ENCODE measurements at places on chromosomes 6 and 20. TPM values are rescaled to one million over a fixed set of nuclear protein-coding genes. Genes with fewer than 3 reads are reported as not detected.

Gene CEP250
- total RNA-seq = 14.5 TPM

GRCh38 chr20:24834310-24834709, 114.8 kb upstream of the CST7 start:
- DNase-seq = no peak

Gene AVP
- not detected for total RNA-seq

GRCh38 chr20:44552950-44553908, 29.1 kb upstream of the PKIG start:
- DNase-seq = peak; percentile 95

Gene UNC5CL
- under 0.01 TPM for total RNA-seq

Gene HSPA1A
- total RNA-seq = 77.0 TPM

DNA sequence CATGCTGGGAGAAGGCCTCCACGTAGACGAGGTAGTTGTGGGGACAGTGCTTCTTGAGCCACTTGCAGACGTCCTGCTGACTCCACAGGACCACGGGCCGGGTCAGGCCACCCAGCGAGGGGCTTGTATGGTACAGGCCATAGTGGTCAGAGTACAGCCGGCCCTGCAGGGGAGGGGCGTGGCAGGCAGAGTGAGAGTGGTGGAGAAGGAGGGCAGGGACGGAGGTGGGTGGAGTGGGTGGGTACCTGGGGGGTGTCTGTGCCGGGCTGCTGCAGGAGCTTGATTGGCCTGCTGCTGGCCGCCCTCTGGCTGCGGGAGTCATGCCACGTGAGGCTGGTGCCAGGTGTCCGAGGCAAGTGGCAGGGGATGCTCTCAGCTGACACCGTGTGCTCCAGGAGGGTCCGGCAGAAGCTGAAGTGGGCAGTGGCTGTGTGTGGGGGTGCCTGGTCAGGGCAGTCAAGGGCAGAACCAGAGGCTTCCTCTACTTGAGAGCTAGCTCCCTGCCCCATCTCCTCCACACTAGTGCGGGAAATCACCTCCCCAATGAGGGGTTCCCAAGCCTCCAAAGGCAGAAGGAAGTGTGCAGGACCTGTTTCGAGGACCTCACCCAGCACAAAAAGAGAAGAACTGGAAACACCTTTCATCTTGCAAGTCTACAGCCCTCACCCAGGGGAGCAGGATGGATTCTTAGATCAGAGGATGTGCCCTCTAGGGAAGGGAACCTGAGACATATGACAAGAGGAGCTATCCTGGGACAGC, 2.3 kb downstream of the SAMD10 start:
- DNase-seq = no peak

DNA sequence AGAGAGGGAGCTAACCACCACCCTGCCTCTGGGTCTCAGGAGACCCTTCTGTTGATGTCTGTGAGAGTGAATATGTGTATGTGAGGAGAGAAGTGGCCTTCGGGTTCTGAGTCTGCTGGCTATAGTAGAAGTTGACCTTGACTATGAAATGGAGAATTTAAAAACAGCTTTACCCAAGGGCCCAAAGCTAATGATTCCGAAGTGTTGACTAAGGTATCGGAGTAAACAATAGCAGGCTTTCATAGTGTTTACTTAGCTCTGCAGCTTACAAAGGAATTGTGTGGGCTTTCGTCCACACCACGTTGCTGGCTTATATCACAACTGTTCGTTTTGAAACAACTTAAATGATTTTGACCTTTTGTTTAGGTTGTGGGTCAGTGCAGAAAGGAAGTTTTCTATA, 126.5 kb upstream of the JAG1 start:
- DNase-seq = peak; percentile 16

GRCh38 chr20:9523636-9524035, 9.2 kb downstream of the LAMP5 start:
- no peak for DNase-seq

DNA sequence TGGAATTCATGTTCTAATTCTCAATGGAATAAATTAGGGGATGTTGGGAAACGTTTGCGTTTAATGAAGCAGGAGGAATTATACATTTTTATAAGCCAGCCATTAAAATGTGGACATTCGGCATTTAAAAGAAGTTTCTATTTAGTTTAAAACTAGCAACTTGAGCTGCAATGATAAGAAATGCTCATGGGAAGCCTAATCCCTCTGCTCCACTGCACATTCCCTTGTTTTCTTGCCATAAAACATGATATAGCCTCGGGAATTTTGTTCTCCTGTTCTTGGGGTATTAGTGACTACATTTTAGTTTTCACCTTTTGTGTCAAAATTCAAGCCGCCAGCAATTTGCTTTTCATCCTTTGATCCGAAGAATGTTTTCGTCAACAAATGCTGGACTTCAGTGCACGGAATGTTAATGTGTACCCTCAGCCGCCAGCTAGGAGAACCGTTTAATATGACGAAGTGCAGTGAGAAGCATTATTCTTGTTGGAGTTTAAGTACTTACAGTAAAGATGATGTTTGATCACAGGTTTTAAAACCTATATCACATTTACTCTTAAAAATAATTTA, 137.9 kb downstream of the HIVEP1 start:
- DNase-seq = peak; percentile 29

- no peak for DNase-seq
Observed at GRCh38 chr6:11445146-11445545, 92.4 kb upstream of the TMEM170B start.

- DNase-seq = no peak
Observed at GRCh38 chr20:19943061-19943521, 74.1 kb upstream of the NAA20 start.

Gene BPIFB1
- not detected for total RNA-seq

DNA sequence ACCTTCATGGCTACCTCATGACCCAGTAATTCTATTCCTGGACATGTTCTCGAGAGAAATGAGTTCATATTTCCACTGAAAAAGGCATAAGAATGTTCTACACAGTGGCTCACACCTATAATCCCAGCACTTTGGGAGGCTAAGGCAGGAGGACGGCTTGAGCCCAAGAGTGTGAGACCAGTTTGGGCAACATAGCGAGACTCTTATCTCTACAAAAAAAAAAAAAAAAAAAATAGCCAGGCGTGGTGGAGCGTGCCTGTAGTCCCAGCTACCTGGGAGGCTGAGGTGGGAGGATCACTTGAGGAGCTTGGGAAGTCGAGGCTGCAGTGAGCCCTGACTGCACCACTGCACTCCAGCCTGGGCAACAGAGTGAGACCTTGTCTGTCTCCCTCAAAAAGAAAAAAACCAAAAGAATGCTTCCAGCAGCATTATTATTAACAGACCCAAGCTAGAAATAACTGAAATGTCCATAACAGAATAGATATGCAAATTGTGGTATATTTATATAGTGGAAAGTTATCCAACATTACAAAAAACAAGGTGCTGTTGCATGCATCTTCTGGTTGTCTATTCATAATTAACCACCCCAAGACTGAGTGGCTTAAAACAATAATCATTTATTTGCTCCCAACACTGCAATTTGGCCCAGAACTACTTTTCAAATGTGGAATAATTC, 9.4 kb upstream of the RAB44 start:
- DNase-seq = no peak

GRCh38 chr6:108733706-108734265, 114.4 kb upstream of the ARMC2 start:
- DNase-seq = no peak

GRCh38 chr6:65448866-65449265, 258.2 kb downstream of the EYS start:
- DNase-seq = no peak

GRCh38 chr6:32836873-32837272, 1.7 kb downstream of the TAP2 start:
- DNase-seq = no peak

DNA sequence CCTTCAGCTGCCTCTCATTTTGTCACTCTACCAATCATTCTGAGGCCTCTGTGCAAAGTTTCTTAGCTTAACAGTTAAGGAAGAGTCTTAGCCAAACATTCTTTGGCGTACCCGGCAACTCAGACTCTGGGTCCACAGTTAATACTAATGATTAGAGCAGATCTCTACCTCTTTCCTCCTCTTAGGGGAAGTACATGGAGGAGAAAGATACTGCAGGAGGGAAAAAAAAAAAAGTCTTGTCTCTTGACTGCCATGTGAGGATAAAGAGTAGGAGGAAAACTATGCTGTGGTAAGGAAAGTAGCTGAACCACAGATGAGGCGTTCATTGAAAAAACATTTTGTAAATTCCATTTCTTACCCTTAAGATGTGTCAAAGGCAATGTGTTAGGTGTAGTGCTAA, 44.0 kb upstream of the MARCKS start:
- peak; percentile 42 for DNase-seq

GRCh38 chr20:54631059-54631458, 155.7 kb downstream of the DOK5 start:
- DNase-seq = no peak

Gene TSBP1
- under 0.01 TPM for total RNA-seq

Gene RFX6
- not detected for total RNA-seq

DNA sequence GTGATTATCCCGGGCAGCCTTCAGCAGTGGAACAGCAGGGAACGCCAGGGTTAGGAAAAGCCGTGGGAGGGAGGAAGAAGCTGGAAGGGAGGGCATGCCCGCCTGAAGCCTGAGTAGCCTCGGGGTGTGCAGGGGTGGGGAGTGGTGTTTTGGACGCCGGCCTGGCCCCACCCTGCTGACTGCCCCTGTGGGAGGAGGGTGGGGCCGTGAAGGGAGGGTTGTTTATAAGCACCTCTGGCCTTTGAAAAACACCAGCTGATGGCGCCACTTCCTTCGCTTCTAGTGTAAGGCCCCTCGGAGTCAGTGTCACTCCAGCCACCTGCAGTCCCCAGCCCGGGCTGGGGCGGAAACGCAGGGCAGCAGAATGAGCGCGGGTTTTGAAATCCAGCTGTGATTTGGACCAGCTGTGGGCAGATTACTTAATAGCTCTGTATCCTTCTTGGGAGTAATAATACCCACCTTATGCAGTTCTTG, 52.8 kb upstream of the BMP6 start:
- DNase-seq = peak; percentile 53

Gene FNDC1
- under 0.01 TPM for total RNA-seq

GRCh38 chr20:44850272-44850671, 35.2 kb upstream of the YWHAB start:
- no peak for DNase-seq

- DNase-seq = peak; percentile 88
Observed at GRCh38 chr20:34907616-34908469, 31.4 kb downstream of the ACSS2 start.

Gene TRIM31
- not detected for total RNA-seq

Measured in fibroblast of villous mesenchyme (primary cell).